Esophagus squamous epithelium (tissue), 5 donors: ENCODE measurements at places on chromosomes 6 and 20.

DNA sequence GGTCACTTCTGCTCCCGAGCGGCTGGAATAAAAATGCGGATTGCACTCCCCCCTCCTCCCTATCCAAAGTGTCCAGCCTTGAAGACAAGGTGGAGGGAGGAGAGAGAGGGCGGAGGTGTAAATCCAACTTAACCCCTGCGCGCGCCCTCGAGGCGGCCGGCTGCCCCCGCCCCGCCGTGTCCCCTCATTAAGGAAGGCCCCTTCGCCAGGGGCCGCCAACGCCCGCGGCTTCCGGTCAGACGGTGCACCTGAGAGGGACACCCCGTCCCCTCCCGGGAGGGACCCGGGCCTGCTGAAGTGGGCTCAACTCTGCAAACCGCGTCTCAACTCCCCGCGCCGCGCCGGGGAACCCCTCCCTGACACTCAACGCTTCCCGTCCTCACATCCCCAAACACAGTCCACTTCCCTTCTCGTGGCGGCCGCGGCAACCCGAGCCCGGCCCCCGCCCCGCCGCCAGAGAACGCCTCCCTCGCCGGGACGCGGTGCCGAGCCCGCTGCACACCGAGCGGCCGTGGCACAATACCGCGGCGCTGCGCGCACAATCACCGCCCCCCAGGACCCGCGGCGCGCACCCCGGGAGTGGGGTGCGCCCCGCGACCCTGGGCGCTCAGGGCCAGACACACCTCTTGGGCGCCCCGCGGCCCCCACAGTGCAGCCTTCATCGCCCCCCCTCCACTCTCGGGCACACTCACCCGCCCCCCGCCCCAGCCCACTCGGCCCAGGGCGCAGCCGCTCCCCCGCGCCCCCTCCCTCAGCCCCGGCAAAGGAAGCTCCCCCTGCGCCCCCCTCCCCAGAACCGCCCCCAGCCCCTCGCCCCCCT, 102.5 kb downstream of the NOL4L start:
- DNase-seq: no peak

DNA sequence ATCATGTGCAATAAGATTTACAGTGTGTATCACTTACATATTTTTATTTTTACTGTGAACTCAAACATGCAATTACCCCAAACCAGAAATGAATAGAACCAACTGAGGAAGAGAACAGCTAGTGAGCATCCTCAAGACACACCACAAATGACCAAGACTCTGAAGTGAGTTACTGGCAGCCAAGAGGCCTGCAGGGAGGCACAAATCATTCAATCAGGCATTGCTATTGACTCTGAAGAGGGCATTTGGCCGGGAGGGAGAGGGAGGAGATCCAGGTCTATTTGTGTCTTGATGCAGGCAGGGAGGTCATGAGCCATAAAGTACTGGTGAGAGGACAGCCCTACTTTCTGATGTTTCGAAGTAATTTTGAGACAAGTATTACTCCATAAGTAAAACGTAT, 257.7 kb downstream of the BCKDHB start:
- DNase-seq: no peak

DNA sequence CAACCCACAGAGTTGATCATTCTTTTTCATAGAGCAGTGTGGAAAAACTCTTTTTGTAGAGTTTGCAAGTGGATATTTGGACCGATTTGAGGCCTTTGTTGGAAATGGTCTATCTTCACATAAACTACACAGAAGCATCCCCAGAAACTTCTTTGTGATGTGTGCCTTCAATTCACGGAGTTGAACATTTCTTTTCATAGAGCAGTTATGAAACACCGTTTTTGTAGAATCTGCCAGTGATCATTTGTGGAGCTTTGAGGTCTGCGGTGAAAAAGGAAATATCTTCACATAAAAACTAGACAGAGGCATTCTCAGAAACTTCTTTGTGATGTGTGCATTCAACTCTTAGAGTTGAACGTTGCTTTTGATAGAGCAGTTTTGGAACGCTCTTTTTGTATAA, 618.4 kb upstream of the ZNF337 start:
- DNase-seq: no peak

- no peak for DNase-seq
Measured at GRCh38 chr6:96213784-96214183, 198.0 kb downstream of the FUT9 start.

- no peak for DNase-seq
Measured at GRCh38 chr6:109411034-109411433, 28.8 kb upstream of the CD164 start.

GRCh38 chr20:5786930-5787795, 37.0 kb downstream of the SHLD1 start:
- no peak for DNase-seq

DNA sequence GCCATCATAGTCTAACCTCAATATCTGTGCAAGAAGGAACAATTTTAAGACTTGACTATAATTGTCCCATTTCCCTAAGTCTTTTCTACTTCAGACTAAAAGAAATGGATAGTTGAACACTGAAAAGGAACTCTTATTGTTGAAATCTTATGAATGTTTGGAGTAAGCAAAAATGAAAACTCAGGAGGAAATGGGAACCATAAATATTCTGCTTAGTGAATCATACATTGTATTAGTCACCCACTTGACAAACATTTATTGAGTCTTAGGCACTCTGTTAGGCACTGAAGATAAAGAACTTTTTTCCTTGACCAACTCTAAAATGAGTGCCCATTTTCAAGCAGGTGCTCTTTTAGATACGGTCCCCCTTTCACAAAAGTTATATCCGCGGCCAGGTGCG, 8.7 kb downstream of the CCDC170 start:
- no peak for DNase-seq
